NCI-H2227 treated with DMSO at 0.1 percent for 48 hours (cell line): ENCODE measurements at places on chromosomes 7 and 10.

DNA sequence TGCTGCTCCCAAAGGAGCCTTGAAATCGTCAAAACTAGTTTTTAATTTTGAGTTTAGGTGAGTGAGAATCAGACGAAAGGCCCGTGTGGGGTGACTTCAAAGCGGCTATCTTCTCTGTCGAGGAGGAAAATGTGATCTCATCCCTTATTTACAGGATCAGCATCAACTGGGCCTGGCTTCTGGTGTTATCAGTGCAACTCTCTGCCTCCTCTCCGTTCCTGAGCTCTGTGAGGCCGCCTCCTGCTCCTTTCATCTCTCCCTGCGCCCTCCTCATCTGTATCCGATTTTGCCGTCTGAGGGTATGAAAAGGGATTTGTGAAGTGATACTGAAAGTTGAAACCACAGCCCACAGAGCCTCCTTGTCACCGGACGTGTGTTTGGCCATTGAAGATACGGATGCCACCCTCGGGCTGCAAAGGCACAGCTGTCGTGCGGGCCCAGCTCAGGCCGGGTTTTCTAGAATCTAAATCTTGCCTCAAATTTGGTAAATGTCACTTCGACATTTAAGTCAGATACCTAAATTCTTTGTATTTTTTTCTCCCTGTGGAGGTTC is 408.7 kb upstream of the ADARB2 start:
- no peak for DNase-seq

DNA sequence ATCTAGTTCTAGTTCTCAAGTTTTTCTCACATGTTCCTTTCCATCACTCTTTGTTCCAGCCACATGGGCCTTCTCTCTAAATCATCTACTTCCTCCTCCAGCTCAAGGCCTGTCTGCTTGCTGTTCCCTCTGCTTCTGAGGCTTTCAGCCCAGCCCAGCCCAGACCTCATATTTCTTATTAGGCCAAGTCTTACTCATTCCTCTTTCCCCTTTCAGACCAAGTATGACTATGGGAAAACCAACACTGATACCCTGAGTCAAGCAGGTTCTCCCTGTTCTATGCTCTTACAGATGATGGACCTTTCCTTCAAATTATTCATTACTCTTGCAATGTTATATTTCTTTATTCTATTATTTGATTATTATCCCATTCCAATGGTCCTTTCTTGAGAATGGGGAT is 80.3 kb upstream of the SEM1 start:
- no peak for DNase-seq

GRCh38 chr10:62075912-62076311 is 174.4 kb downstream of the ARID5B start:
- DNase-seq = no peak

GRCh38 chr7:7557252-7557651 is 9.4 kb upstream of the MIOS start:
- DNase-seq = no peak

- no peak for DNase-seq
Observed at GRCh38 chr10:101672536-101672935, 22.4 kb downstream of the FBXW4 start.

DNA sequence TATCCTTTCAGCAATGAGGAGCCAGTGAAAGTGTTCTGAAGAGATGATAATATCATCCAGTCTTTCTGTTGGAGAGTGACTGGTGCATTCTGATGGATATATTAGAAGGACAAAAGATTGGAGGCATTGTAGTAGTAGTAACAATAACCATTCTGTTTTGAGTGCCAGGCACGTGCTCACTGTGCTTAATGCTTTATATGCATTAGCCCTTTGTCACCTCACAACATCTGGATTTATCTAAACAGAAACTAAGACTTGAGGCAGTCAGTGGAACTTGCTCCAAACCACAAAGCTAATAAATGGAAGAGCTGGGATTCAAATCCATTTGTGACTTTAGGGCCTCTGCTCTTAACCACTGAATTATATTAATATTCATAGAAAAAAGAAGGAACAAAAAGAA is 84.5 kb upstream of the OIT3 start:
- DNase-seq = no peak

DNA sequence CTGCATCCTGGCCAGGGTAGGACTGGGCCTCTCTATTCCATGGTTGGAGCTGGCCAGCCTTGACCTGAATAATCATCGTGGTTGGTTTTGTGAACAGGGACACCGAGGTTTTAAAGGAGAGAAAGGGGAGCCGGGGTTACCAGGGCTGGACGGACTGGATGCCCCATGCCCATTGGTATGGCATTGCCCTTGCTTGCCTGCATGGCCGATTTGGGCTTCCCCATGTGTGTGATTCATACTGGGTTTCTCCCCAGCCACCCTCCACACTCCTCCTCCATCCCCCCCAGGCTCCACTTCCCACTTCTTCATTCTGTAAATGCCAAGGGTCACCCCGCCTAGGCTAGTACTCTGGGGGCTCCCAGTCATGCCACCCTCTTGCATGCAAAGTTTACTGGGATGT is 98.8 kb upstream of the MACROH2A2 start:
- no peak for DNase-seq

GRCh38 chr7:5554287-5554610 is 130.6 kb upstream of the TNRC18 start:
- DNase-seq = no peak

GRCh38 chr10:14120812-14121211 is 209.9 kb downstream of the FRMD4A start:
- no peak for DNase-seq

GRCh38 chr7:874031-874749 is 2.2 kb upstream of the GET4 start:
- DNase-seq = no peak
